ENCODE measurements at places on chromosomes 13 and 19.

GRCh38 chr19:42330241-42330711, 4.8 kb downstream of the MEGF8 start:
- DNase-seq: no peak

GRCh38 chr19:35437406-35437951, 10.6 kb upstream of the FFAR2 start:
- DNase-seq: no peak

GRCh38 chr13:99565478-99566124, 64.3 kb downstream of the TM9SF2 start:
- DNase-seq: no peak

DNA sequence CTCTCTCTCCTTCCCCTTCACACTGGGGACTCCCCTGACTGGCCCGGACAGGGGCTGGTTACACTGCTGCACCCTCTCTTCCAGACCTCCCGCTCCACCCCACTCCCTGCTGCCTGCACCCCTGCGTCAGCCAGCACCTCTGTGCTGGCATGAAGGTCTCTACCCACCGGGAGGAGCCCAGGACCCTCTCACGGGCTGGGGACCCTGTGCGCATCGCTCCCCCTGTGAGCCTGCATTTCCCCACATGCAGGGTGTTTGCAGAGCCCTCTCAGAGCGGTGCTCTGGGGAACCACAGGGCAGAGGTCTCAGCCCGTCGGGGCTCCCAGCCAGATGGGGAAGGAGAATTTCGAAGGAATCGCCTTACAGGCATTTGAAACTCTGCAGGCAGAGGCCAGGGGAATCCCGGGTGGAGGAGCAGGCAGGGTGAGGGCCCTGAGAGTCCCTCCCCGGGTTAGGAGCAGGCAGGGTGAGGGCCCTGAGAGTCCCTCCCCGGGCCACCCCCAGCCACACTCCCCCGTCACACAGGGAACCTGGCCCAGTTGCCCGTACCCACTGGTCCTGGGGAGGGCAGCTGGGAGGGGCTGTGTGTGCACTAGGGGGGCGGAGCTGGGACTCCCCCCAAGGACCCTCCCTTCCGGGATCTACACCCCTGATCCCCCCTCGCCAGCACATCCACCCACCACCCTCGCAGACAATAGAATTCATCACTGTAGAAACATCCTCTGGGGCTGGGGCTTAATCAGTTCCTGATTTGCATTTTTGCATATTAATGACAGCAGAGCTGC, 16.3 kb upstream of the TCF3 start:
- DNase-seq: no peak

DNA sequence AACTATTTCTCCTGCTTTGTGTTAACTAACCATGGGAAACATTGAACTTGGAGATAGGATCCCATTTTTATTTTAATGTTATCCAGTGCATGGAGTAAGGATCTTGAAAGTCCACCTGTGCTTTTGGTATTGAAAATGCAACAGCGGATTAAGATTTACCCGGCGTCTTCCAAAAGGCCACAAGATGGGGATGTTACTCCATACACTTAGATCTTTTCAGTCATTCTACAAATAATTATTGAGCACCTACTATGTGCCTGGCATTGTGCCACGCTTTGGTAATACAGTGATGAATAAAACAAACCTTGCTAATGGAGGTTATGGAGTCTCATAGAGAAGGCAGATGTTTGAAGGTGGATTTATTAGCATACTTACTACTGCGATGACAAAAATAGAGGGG, 56.9 kb downstream of the RFC3 start:
- DNase-seq: no peak

GRCh38 chr13:27054760-27055159, 116.9 kb downstream of the USP12 start:
- DNase-seq: no peak

- DNase-seq: no peak
Measured at GRCh38 chr19:2226051-2226839, 9.9 kb downstream of the PLEKHJ1 start.

DNA sequence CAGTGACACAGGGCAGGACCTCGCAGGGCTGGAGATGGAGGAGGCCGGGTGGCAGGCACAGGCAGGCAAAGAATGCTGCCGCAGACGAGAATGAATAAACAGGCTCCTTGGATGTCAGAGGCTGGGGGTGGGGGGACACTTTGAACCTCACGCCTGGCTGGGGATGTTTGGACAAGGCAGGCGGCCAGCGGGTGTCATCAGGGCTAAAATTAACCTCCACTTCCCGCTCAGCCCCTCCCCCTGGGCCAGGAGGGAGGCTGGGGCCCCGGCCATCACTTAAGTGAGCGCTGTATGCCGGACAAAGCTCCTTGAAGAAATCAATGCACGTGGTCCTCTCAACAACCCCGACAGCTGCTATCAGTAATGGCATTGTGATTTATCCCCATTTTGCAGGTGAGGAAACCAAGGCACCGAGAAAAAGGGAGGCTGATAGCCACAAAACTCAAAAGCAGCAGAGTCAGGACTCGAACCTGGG, 10.3 kb upstream of the FUT5 start:
- peak; percentile 80 for DNase-seq

- DNase-seq: no peak
Measured at GRCh38 chr13:79237981-79238380, 168.1 kb downstream of the RBM26 start.

DNA sequence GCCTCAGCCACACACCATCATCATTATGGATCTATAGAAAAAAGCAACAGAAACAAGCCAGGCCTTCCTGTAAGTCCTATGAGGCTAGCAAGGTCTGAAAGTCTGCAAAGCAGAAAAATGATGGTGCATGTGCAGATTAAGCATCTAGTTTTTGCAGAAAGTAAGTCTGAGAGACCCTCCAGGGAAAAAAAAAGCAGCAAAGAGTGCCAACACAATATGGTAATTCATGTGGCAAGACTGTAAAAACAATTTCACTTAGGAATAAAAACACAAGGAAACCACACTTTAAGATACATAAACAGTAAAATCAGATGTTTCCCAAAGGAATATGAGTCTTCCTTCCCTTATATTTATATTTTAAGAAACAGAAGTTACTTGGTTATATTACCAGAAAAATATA, 112.3 kb upstream of the FBXL3 start:
- peak; percentile 48 for DNase-seq

GRCh38 chr13:112908342-112908741, 60.7 kb upstream of the MCF2L start:
- no peak for DNase-seq

- peak; percentile 77 for DNase-seq
Measured at GRCh38 chr19:35140962-35141836, 1.9 kb upstream of the FXYD7 start.

GRCh38 chr13:113815151-113816058, 48.5 kb downstream of the GAS6 start:
- DNase-seq: no peak

GRCh38 chr19:10819124-10820060, 16.6 kb downstream of the TMED1 start:
- no peak for DNase-seq

DNA sequence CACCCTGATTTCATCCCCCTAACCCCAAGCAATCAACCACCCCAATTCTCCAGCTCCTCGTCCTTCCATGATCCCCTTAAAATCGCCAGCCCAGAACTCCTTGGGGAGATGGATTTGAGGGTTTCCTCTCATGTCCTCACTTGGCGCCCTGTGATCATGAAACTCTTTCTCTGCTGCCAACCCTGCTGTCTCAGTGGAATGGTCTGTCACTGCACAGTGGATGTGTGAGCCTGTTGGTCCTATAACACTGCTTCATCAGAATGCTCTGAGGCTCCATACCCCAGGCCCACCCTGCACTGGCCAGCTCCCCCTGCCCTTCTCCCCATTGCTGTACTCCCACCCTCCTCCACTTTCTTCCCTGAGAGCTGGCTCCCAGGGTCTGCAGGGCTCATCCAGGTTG, 12.6 kb upstream of the ZNF792 start:
- no peak for DNase-seq

DNA sequence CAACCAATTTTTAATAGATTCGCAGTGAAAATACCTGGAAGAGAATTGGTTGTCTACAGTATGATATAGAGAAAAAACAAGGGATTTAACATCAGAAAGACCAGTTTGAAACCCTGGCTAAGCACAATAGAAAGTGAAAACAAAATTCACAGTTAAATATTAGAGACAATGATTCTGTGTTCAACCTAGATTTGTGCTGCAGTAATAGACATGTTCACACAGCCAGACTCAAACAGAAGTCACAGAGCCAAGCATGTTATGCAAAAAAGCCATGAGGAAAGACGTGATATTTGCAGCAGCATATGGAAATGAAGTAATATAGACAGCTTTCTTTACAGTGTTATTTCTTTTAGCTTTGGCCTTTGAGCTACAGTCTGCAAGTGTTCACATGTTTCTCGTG, 48.1 kb downstream of the SCEL start:
- no peak for DNase-seq

GRCh38 chr19:49425178-49425577, at the start of gene GFY:
GFY (plus strand) TSS chr19:49425388; CDS start chr19:49426431, 1,043 bp downstream.
- DNase-seq: no peak

DNA sequence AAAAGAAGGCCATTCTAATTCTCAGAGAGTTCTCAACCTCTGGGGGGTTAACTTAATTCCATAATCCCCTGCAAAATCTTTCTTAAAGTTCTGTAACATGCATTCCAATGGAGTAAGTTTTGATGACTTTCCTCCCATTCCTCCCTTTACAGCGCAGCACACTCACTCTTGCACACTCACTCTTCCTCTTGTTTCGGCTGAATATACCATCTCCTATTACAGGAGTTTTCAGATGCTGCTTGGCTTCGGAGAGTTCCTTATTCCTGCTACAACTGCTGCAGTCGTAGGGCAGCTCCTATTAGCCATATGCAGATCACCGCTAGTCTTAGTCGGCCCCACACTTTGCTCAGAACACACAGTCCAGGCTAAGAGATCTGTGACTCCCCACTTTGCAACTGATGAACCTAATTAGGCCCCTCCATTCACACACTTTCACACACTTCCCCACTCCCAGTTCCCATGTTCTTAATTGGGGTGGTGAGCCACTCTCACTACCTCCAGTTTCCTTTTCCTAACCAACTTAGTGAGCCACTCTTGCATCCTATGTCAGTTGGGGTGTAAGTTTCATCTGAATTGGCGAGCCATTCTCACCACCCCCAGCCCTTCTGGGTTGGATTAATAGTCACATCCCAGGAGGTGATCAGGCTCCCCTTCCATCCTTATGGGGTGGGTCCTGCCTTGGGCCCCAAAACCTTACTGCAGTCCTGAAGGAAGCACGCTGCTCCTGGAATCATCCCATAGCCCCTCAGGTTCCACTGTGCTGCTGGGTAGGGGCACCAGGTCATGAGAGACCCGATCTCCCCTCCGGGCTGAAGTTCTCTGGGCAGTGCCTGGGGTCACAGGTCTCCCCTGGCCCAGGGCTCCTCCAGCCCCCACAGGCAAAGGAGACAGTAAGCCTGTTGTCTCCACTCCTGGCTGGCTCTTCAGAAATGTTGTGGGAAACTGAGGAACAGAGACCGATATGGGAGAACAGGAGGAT, 53.9 kb downstream of the OR10H4 start:
- peak; percentile 29 for DNase-seq

- DNase-seq: no peak
Measured at GRCh38 chr13:42547612-42548011, 26.3 kb upstream of the TNFSF11 start.

DNA sequence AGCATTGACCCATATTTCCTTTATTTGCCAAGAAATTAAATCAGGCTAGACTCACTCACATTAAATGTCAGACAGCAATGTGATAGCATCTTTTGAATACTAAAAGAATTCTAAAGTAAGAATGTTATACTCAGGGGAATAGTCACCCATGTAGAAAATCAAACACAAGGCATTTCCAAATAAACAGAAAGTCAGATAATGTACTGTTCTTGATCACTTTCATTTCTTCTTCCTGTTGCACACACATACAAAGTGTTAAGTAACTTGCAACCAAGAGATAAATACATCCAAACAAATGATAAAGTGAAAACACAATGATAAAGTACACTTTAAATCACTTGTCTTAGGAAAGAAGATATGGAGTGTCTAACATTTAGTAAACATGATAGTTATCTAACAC, 1366.6 kb upstream of the MIR17HG start:
- DNase-seq: no peak

GRCh38 chr19:29092712-29093552, 120.0 kb downstream of the UQCRFS1 start:
- no peak for DNase-seq

DNA sequence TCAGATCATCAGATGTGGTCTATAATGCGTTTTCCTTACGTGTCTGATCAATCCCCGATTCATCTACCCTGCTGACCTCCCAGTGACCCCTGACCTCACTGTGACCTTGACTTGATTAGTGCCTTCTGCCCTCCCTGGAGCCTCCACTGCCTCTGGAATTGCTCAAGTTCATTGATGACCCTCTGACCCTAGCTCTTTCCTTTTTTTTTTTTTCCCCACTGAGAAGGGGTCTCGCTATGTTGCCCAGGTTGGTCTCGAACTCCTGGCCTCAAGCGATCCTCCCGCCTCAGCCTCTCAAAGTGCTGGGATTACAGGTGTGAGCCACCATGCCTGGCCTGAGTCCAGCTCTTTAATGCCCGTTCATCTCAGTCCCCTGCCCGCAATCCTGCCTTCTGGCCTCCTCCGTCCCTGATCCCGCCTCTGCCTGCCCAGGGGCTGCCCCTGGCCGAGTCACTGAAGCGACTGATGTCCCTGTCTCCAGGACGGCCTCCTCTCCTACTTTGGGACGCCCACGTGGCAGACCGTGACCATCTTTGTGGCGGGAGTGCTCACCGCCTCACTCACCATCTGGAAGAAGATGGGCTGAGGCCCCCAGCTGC, 4.0 kb upstream of the FTL start:
- no peak for DNase-seq

- DNase-seq: peak; percentile 49
Measured at GRCh38 chr19:46133101-46133627, 8.7 kb upstream of the IGFL3 start.

DNA sequence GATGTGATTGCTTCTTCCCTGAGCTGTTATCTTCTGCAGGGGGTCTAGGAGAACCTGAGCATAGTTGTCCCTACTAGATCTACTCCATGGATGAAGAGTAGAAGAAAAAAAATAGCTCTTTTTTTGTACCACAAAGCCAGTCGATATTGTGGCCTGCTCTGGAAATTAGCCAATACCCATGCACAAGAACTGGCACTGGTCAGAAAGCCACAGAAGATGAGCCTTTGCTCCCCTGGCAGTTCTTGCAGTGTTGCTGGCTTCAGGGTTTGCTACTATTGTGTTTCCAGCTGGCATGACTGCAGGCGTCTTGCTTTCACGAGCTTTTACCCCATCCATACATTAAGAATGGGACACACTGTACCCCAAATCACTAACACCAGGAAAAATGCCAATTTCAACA, 547.7 kb upstream of the KLF12 start:
- no peak for DNase-seq

DNA sequence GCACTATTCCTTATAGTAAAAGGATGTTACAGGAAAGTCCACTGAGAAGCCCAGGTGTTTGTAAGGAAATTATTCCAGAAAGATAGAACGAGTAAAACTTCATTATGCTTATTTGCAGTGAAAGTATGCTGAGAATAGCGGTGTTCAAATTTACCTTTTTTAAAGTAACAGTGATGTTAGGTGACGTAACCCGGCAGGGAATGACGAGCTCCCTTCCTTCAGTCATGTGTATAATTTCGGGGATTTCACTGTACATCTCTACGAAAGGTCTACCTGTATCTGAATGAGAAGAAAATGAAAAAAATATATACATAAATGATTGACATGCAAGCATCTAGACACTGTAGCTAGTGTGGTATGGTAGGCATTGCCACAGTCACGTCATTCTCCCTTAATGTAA, 56.9 kb downstream of the FLT1 start:
- DNase-seq: no peak
